Chondrocyte (in vitro differentiated cells): ENCODE measurements at places on chromosomes 7 and 10.

DNA sequence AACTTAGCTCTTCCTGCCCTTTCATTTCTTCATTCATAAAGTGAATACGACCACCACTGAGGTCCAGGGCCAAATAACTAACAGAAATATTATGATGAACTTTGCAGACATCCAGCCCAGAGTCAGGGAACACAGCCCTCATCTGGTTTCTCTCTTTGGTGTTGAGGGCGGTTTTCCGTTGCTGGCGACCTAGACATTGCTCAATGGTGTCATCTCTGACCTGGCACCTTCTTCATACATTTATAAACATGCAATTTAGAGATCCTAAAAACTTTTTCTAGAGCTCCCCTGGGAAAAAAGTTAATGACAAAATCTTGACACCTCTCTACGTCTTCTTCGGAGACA lies 324 bp upstream of the TET1 start:
- no peak for DNase-seq

- DNase-seq = no peak
Observed at GRCh38 chr10:84530724-84531325, 202.4 kb downstream of the CCSER2 start.

DNA sequence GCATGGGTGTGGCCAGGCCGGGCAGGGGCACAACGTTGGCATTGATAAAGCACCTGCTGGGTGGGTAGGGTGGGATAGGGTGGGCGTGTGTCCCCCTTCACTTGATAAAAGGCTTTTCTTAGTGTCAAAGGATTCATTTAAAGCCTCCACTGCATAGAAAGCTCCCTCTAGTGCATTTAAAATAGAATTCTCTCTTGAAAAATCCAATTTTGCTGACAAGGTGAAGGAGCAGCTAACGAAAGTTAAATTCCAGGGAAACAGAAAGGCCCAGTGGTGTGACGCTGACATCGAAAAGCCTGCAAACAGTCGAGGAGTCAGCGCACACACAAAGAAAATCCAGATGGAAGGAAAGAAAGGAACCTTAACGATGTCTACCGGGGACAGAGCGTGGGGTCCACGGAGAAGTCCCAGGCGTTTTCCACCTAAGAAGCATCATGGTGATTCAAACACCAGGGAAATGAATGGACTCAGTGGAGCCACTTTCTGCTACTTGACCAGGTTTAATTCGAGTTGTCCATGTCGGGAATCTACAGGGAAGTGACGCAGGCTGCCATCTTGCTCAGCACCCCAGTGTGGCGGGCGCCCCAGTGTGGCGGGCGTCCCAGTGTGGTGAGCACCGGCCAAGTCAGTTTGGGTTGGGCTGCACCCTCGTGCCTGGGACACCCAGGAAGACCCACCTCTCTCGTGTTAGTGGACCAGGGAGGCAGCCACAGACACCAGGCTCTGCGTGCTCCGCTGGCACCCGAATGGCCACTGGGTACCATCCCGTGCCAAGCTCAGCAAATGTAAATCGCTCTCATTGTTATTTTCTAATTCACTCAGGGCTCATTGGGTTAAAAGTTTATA lies 217.8 kb downstream of the DNAJB6 start:
- peak; percentile 68 for DNase-seq

DNA sequence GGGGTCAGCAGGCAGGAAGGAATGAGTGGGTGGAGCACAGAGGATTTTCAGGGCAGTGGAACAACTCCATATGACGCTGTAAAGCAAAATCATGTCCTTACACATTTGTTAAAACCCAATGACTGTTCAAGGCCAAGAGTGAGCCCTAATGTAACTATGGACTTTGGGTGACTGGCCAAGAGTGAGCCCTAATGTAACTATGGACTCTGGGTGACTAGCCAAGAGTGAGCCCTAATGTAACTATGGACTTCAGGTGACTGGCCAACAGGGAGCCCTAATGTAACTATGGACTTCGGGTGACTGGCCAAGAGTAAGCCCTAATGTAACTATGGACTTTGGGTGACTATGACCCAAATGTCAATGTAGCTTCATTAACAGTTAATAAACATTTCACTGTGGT lies 52.0 kb downstream of the PAXIP1 start:
- no peak for DNase-seq

GRCh38 chr10:10824591-10825148 lies 193.0 kb upstream of the CELF2 start:
- DNase-seq = no peak

- DNase-seq = no peak
Observed at GRCh38 chr7:153518201-153518984, 533.8 kb upstream of the DPP6 start.

DNA sequence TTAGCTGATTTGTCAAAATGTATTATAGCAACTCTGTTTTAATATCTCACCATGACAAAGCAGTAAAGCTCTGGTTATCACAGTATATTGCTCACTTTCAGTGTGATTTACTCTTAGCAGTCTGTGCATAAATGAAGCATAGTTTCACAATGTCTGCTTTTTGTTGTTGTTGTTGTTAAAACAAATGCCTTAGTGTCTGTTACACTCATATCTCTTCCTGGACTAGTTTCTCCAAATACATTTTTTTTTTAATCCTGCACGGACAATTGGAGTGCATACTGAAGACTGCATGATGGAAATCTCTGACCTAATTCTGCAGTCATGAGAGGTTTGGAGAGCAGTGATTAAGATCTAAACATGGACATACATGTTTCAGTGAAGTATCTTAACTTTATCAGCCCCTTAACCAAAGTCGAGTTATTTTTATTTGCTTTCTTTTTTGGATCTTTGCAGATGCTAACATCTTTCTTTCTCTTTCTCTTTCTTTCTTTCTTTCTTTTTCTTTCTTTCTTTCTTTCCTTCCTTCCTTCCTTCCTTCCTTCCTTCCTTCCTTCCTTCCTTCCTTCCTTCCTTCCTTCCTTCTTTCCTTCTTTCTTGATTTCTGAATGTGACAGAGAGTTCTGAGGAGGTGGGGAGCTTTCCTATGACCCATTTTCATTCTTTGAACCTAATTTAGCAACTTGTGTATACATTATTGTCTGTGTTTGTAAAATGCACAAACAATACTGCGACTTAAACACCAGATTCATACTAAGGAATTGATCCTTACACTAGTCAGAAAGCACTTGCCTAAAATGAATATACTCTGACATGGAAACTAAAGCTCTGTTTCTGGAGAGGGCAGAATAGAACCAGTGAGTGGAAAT lies 161.5 kb upstream of the AGR3 start:
- DNase-seq = no peak
